CD4-positive, alpha-beta T cell treated with Interleukin-21 for 1 hour (primary cell): ENCODE measurements at places on chromosomes 4 and X.

- DNase-seq, result no peak
Measured at GRCh38 chr4:151302432-151302831, 23.0 kb downstream of the SH3D19 start.

DNA sequence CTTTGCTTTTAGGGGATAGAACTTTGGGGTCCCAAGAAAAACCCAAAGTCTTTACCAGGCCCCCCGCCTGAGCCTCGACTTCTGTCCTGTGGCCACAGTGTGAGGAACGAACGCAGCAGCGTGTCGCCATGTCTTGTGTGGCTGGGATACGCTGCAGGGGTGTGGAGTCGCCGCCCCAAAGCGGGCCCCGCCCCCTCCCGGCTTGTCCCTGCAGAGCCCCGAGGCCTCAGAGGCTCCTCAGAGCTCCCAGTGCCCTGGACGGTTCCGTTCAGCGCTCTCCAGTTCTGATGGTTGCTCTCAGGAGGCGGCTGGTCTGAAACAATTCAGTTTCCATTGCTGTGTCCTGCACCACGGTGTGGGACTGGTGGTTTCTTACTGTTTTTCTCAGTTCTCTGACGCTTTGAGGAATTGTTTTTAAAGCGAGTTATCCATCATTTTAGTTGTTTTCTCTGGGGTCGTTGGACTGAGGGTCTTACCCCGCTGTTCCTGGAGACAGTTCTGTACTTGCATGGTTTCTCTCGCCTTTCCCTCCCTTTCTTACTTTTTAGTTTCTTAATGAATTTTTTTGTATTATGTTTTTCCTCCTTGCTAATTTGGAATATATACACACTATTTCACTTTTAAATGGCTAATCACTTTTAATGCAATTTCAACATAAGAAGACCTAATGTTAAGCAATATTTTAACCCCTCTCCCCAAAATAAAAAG, 1.6 kb upstream of the IDUA start:
- peak; percentile 67 for DNase-seq

DNA sequence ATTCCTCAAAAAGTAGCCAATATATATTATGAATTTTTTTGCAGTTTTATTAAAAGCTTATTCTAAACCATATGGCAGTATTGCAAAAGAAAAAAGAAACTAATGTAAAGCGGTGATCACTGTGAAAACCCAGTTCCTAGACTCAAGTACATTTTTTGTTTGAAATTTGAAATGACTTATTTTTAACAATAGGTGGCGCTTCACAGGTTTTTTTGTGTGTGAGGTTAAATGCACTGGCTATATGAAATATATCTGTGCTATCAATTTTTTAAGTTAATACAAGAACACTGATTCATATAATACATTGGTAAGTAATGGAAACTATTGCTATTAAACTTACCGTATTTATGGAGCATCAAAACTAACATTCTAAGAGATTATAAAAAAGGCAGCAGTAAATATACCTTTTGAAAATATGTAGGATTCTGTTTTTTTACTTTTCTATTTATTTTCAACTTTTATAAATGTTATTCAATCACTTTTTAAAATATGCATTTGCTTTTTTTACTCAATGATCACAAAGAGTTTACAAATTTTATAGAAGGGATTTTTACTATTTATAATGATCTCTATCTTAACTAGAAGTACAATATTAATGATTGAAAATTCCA, 5.6 kb upstream of the SPRY1 start:
- peak; percentile 39 for DNase-seq

GRCh38 chrX:31258166-31258565, 186.3 kb upstream of the FTHL17 start:
- no peak for DNase-seq

DNA sequence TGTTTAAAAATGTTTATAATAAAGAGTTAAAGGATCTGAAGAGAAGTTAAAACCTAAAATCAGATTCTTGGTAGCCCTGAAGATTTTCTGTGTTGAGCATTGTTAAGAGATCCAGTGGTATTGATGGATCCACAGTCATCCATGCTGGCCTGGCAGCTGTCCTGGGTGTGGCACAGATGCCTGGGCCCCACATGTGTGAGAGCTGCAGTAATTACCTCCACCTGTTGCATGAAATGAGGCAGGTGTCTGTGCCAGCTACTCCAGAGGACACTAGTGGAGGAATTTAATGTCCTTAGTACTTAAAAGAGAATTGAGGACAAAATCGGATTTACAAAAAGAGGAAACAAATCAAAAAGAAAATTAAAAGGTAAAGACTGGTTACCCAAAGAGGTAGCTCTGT, 44.0 kb downstream of the MGST2 start:
- DNase-seq, result no peak

DNA sequence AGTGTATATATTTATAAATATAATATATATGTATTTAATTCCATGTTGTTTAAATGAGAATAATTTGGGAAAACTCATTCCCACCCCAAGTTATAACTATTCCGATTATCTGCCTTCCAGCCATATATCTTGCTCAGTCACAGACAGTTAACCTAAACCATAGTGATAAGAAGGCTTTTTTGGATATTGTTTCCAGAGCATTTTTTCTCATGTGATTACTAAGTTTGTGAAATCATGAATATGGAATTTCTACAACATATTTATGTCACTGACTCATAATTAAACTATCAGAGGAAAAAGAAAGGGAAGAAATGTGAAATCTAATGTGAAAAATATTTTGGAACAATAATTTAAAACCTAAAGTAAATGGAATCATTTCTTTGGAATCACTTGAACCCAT, 1163.5 kb upstream of the PABPC4L start:
- DNase-seq, result no peak
